Right lung (tissue), 10 donors: ENCODE measurements at places on chromosomes 16 and 17.

GRCh38 chr16:66006485-66006884, 360.0 kb upstream of the CDH5 start:
- DNase-seq: no peak

DNA sequence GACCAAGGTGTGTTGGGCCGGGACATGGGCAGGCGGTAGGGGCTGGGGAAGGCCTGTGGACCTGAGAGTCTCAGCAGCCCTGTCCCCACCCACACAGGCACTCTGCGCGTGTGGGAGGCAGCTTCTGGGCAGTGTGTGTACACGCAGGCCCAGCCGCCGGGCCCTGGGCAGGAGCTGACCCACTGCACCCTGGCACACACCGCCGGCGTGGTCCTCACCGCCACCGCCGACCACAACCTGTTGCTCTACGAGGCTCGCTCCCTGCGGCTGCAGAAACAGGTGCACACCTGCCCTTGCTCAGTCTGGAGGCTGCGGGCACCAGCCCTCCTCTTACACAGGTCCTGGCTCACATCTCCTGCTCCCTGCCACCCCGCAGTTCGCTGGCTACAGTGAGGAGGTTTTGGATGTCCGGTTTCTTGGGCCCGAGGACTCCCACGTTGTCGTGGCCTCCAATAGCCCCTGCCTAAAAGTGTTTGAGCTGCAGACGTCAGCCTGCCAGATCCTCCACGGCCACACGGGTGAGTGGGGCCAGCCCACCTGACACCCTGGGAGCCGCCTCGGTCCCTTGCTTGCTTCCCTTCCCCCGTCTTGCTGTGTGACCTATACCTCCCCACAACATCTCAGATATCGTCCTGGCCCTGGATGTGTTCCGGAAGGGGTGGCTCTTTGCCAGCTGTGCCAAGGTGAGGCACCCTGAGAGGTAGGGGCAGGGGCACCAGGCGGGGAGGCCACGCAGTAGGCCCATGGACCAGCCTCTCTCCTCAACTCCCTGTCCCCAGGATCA, 3.8 kb downstream of the TBL3 start:
- DNase-seq: no peak

DNA sequence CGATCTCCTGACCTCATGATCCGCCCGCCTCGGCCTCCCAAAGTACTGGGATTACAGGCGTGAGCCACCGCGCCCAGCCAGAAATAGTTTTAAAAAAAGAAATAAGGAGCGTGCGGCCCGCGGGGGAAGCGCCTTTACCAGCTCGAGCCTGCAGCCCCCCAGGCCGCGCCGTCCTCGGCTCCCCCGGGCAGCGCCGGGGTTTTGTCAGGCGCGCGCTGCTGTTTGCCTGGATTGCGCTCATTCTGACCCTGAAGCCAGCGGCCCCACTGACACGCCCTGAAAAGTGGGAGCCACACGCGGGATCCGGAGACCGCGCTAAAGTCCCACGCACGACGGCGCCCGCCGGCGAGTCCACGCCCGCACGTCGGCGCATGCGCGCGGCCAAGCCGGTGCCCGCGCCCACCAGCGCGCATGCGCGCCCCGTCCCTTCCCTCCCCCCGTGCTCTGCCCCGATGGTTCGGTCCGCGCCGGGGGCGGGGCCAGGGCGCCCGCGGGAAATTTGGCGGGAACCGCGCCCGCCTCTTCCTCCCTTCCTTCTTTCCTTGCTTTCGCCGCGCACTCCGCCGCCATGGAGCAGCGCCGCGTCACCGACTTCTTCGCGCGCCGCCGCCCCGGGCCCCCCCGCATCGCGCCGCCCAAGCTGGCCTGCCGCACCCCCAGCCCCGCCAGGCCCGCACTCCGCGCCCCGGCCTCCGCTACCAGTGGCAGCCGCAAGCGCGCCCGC, at the start of gene CDT1:
CDT1 (plus strand) TSS at position 526 of the 724 bp plus-strand sequence; CDS start at position 569, 43 bp downstream.
- DNase-seq: peak; percentile 87

DNA sequence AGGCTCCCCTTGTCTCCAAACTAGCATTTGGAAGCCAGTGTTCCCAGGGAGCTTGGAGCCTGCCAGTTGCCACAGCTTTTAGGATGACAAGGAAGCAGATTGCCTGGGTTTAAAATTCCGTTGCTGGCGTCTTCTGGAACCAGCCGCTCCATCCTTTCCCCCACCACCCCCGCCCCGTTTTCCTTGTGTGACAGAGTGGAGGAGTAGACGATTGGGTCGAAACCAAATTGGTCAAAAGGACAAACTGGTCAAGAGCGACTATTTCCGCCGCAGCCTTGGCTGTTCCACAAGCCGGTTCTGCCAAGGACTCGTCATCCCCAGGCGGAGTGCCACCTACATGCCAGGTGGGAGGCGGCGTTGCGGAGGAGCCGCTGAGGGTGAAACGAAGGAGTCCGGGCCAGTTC, 91.1 kb downstream of the RPA1 start:
- no peak for DNase-seq

DNA sequence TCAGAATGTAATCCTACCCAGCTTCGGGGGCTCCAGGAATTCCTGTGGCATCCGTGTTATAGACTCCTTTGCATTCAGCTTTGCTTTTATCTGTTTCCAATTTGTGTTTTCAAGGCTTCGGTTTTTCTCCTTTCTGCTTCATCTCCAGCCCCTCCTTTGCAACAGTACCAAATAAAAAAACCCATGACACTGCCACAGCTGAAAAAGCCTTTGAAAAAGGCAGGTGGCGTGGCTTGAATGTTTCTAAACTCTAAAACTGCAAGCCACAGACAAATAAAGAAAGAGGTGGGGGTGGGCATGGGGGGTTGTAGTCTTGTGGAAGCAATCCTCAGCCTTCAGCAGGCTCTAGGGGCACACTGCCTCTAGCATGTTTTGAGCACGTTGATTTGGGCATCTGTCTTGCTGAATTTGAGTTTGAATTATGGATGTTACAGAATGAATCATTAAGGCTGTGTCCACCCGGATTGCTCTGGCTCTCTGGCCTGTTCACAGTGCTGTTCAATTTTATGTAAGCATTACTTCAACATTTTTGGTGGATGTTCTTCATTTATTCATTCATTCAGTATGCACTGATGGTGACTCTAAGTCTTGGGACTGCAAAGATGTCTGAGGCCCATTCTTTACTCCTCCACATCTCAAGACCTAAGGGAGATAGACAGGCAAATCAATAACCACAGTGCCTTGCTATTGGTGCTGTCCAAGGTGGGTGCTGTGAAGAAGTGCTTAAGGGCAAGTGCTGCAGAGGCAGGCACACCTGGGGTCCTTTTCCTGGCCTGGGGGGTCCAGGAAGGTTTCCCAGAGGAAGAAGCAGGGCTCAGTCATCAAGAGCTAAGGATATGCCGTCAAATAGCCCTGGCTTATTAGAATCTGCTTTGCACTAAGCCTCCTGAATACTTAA, 77.4 kb downstream of the CDH13 start:
- no peak for DNase-seq

DNA sequence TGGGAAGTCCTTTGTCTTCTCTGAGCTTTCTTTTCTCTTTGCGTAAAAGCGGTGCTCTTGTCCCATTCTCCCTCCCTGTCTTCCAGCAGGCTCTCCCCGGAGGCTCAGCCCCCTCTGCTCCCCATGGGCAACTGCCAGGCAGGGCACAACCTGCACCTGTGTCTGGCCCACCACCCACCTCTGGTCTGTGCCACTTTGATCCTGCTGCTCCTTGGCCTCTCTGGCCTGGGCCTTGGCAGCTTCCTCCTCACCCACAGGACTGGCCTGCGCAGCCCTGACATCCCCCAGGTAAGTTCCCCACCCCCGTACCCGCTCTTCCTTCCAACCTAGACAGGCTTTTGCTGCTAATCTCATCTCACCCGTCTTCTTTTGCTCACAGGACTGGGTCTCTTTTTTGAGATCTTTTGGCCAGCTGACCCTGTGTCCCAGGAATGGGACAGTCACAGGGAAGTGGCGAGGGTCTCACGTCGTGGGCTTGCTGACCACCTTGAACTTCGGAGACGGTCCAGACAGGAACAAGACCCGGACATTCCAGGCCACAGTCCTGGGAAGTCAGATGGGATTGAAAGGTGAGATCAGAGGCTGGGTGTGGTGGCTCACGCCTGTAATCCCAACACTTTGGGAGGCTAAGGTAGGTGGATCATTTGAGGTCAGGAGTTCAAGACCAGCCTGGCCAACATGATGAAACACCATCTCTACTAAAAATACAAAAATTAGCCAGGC, 1.3 kb downstream of the TMEM219 start:
- no peak for DNase-seq
